ENCODE measurements at places on chromosomes 12 and 14.

- DNase-seq = no peak
These were observed 8.0 kb downstream of the CNOT2 start for GRCh38 chr12:70251226-70251625.

DNA sequence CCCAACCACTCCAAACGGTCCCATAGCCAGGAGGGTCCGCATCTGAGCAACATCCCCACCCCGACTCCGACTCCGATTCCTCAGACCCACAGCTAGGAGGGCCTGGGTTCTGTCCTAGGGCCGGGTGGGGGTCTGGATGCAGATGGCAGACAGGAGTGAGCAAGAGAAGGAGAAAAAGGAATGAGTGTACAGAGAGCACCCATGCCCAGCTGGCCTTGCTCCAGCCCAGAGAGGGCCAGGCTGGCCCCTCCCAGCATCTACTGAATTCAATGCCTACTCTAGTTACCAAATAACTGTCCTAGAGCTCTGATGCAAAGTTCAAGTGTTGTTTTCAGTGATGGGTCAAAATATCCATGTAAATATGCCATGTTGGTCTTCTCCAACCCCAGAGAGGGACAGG is 40.8 kb downstream of the VDR start:
- no peak for DNase-seq

DNA sequence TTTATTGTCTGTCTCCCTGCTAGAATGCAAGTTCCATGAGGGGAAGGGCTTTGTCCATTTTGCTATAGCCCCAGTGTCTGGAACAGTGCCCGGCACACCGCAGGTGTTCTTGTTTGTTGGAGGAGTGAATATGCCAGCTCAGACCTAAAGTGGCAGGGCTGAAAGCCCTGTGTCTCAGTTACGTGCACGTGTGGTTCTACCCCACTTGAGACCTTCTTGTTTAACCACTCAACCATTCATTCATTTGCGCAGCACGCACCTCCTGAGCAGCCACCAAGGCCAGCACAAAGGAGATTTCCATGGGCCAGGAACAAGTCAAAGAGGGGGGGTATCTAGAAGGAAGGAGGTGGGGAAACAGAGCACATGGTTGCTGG is 338.0 kb upstream of the FKBP4 start:
- no peak for DNase-seq

GRCh38 chr14:101961011-101961721 is 3.2 kb upstream of the DYNC1H1 start:
- no peak for DNase-seq

DNA sequence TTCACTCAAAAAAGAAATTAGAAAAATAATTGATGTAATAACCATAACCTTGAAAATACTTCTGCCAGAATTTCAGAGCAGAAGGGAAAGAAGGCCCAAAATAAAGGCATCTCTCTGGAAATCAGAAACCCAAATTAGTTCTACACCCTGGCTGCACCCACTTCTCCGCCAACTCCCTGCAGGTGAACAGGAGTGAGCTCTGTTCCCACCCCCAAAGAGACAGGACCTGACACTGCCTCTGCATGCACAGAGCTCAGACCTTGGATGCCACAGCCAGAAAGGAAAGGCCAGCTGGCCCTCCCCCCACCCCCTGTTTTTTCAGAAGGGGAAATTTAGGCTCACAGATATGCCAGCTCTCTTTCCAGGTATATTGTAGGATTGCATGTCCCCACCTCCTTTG is 228.2 kb downstream of the BCL11B start:
- DNase-seq = no peak

DNA sequence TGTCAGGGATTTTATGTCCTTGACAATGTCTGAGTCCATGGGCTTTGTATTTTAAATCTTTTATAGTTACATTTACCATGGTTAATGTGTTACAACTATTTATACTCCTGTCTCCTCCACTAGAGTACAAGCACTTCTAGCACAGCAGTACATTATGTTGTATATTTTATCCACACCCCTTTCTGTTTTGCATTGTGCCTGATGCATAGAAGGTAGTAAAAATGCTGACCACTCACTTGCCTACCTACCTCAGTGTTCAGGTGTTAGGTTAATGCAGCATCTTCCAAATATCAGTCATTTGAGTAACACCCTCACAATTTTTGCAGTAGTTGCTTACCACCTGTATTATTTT is 31.1 kb upstream of the SLC38A2 start:
- no peak for DNase-seq

GRCh38 chr12:50099302-50100008 is 4.4 kb upstream of the GPD1 start:
- DNase-seq = no peak

DNA sequence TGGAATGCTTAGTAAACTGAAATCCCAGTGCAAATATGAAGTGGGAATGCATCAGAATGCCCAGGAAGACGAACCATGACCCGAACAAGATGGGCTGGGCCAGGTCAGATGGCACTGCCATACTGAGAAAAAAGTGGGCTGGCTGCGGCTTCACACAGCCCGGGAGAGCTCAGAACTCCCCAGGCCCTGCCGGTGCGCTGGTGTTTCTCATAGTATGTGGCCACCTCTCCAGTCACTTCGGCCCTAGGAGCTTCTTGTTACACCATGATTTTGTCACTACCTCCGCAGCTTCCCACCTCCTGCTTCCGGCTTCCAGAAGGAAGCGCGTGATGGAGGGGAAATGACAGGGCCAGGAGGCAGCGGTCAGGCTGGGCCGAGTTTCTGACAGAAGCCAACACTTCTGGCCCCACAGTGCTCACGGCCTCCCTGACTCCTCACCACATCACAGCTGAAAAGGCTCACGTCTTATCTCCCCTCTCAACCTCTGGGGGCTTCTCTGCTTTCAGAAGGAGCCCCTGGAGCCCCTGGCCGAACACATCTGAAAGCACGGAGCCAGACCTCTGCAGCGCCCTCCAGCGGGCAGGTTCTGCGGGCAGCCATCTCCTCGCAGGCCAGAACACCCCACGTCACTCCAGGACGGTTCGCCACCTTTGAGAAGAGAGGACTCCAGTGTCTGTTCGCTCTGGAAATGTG is 30.7 kb downstream of the DAD1 start:
- no peak for DNase-seq

- no peak for DNase-seq
These were observed 110.4 kb downstream of the DAD1 start for GRCh38 chr14:22478670-22479069.

- DNase-seq = no peak
These were observed 110.7 kb downstream of the SLC38A6 start for GRCh38 chr14:61091657-61092273.

DNA sequence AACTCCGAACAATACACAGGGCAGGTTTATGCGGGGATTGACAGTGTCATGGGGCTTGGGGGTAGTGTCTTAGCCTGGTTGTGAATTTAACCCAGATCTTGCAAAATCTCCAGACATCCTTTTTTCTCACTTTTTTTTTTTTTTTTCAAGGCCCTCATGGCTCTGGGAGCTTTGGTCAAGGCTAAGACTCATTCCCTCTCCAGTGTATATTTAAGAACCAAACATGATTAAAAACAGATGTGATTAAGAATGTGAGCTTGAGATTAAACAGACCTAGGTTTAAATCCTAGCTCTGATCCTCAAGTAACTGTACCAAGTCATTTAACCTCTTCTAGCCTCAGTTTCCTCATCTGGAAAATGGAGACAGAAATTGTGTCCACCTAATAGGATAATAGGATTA is 151.7 kb upstream of the FUT8 start:
- DNase-seq = no peak

- DNase-seq = no peak
These were observed 9.2 kb upstream of the PALS1 start for GRCh38 chr14:67232066-67232465.

DNA sequence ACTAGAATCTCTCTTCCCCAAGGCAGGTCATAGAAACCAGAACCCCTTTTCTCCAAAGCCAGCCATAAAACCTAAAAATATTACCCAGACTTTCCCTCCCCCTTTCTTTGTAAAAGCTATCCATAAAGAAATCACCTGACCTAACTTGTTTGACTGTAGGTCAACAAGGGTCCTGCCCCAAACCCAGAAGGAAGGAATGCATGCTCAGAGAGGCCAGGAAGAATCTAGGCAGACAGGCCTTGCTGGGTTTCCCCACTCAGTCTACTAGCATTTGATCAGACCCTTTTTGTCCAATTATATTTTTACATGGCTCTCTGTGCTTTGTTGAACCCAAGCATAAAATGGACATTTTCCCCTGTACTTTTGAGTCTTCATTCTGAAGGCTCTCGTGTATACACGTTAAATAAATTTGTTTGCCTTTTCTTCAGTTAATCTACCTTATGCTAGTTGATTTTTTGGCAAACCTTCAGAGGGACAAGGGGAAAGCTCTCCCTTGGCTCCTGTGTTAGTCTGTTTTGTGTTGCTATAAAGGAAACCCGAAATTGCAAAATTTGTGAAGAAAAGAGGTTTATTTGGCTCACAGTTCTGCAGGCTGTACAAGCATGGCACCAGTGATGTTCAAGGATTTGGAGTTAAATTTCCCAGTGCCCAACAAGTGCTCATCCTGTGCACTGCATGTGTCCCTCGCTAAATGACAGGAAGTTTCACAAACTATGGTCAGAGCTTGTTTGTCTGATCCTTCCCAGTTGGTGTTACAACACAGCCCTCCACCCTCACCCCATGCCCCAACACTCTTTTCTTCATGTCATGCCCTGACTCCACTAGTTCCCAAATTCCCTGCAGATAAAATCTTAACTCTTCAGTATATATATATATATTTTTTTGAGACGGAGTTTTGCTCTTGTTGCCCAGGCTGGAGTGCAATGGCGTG is 14.2 kb upstream of the RASSF3 start:
- DNase-seq = no peak

GRCh38 chr12:61282790-61283575 is 977.2 kb upstream of the USP15 start:
- no peak for DNase-seq

- no peak for DNase-seq
These were observed 227.7 kb downstream of the FSCB start for GRCh38 chr14:44279357-44279756.

GRCh38 chr12:93376436-93377251 is 1.1 kb upstream of the NUDT4 start:
- no peak for DNase-seq

- DNase-seq = no peak
These were observed 425.3 kb upstream of the FBXO33 start for GRCh38 chr14:39857376-39858055.

- no peak for DNase-seq
These were observed 171.7 kb upstream of the LHX5 start for GRCh38 chr12:113643177-113643974.

DNA sequence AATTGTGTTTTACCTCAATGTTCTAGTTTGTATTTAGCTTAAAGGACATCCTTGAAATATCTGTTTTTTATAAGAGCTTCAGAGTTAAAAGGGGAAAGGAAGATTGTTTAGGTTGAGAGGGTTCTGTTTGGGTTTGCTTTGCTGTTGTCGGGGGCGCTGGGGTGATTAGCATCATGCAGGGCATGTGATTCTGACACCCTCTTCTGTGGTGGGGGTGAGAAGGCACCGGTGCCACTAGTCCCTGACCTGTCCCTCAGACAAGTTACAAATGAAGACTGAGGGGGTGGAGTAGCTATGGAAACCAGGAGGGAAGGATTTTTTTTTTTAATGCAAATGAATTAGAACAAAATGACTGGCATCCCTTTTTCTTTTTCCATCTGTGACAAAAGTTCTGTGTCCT is 291.3 kb downstream of the RPAP3 start:
- DNase-seq = no peak

GRCh38 chr14:70416338-70416724 is 559 bp downstream of the SYNJ2BP start:
- no peak for DNase-seq

GRCh38 chr14:100442036-100442435 is 118.9 kb downstream of the SLC25A47 start:
- DNase-seq = no peak

GRCh38 chr12:119868992-119869391 is 8.1 kb downstream of the CIT start:
- DNase-seq = no peak

GRCh38 chr12:93098077-93098476 is 169.0 kb upstream of the EEA1 start:
- peak; percentile 68 for DNase-seq

DNA sequence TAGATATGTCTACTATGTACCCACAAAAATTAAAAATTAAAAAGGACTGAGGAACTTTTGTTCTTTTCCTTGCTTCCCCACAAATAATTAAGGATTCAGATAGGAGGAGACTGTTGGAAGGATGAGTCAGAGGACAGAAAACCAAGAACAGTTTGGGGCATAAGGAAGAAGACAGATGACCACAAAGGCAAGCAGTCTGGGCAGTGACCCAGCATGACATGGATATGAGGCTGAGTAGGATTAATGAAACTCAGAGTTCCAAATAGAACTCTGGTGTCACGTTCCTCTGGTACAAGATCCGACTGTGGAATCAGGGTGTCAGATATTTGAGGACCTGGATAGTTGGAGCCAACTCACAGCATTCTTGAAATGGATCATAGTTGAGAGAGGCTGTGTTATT is 89.3 kb upstream of the SLC38A4 start:
- no peak for DNase-seq

- DNase-seq = no peak
These were observed 44.2 kb downstream of the TMX1 start for GRCh38 chr14:51284241-51284640.

DNA sequence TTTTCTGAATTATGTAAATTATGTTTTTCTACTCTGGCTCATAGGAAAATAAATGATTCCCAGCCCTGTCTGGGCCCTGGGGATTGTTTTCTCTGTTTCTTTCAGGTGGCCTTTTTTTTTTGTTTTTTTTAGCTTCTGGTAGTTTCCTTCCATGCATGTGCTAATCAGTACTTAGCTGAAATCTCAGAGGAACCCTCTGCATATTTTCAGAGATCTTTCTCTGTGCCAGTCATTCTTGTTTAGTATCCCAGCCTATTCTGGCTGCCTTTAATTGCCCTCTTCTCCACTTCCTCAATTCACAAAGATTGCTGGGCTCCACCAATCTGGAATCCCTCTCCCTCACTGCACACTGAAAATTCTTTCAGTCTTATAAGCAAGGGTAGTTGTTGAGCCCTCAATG is 46.9 kb downstream of the CNOT2 start:
- no peak for DNase-seq

DNA sequence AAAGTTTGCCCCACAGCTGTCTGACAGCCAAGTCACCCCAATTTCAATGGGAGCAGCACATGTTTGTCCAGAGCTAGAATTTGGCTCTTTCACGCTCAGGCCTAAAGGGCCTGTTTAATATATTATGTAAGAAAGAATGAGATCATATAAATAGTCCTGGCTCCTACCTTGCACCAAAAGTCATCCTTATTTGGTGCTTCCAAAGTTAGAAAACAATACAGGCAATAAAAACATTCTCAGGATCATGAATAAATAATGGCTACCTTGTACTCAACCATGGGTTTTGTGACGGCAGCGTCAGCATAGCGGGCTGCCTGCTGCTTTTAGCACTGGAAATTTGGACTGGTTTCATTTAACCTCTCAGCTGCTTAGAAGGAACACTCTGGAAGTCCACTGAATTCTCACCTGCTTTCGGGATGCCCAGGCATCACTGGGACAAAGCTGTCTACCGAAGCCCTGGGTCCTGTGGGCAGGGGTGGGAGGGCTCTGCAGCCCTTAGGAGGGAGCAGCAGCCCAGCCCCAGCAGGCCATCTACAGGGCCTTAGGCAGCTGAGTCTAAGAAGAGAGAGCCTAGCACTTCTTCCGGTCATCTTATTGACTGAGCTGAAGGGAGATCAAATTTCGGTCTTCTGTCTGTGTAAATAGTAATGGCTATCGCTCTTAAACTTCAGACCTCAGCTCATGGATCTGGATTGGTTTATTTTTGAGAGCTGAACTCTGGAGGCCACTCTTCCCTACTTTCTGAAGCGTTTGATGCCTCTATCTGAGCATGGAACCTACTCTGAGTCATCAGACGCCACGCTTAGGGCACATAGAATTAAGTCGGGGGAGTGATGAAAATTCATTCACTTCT is 106.5 kb downstream of the SAMD4A start:
- no peak for DNase-seq

GRCh38 chr12:19230896-19231295 is 101.4 kb downstream of the PLEKHA5 start:
- DNase-seq = no peak
